ENCODE measurements at places on chromosomes 7 and 10.

- no peak overlapping the region for H3K4me3 ChIP-seq
- H3K4me1 ChIP-seq = no peaks in the 10 kb centered on the region
- no peak overlapping the region for H3K27ac ChIP-seq
- no peaks in the 10 kb centered on the region for H3K27me3 ChIP-seq
These were observed 90.1 kb downstream of the GRM3 start for GRCh38 chr7:86733783-86734182.

GRCh38 chr10:69855346-69856111 lies 53.8 kb downstream of the COL13A1 start:
- DNase-seq = no peak
- H3K27me3 ChIP-seq = no peaks in the 10 kb centered on the region
- no peak overlapping the region for H3K27ac ChIP-seq
- no peak overlapping the region for H3K4me3 ChIP-seq

- no peaks in the 10 kb centered on the region for H3K4me1 ChIP-seq
- H3K27ac ChIP-seq = no peak overlapping the region
- no peaks in the 10 kb centered on the region for H3K27me3 ChIP-seq
- H3K36me3 ChIP-seq = no peaks in the 10 kb centered on the region
These were observed 8.2 kb downstream of the MYO1G start for GRCh38 chr7:44970523-44971051.

DNA sequence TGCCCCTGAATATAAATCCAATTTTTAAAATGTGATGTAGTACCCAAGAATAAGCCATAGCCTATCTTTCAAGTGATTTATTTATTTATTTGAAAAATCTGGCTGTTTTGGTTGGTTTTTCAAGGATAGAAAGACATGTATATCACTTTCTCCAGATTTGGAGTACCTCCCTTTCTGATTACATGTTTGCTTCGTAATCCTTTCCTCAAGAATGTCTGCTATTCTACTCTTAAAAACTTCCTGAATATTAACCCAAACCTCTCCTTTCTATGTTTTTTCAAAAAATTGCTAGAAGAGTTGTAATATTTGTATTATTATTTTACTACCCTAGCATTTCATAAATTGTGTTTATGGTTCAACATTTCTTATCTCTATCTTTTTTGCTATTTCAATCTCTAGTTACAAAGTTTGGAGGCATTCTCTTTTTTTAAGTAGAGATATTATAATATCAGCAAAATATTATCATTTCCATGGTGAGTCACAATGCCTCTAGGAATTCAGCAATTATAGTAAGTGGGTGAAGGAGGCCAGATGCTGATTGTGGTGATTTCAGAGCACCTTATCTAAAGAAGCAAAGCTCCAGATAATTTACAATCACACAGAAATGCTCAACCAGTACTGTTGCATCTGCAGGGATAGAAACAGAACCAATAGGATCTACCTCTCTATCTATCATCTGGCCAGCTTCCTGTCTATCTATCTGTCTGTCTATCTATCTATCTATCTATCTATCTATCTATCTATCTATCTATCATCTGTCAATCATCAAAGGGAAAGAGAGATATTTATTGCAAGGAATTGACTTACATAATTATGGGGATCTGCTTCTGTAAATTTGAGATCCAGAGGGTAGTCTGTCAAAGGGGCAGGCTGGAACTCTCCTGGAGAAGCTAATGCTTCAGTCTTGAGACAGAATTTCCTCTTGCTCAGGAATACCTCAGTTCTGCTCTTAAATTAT lies 412.5 kb upstream of the SEMA3C start:
- no peaks in the 10 kb centered on the region for H3K27me3 ChIP-seq
- no peak for DNase-seq
- H3K27ac ChIP-seq = peak overlapping the region; percentile 17

DNA sequence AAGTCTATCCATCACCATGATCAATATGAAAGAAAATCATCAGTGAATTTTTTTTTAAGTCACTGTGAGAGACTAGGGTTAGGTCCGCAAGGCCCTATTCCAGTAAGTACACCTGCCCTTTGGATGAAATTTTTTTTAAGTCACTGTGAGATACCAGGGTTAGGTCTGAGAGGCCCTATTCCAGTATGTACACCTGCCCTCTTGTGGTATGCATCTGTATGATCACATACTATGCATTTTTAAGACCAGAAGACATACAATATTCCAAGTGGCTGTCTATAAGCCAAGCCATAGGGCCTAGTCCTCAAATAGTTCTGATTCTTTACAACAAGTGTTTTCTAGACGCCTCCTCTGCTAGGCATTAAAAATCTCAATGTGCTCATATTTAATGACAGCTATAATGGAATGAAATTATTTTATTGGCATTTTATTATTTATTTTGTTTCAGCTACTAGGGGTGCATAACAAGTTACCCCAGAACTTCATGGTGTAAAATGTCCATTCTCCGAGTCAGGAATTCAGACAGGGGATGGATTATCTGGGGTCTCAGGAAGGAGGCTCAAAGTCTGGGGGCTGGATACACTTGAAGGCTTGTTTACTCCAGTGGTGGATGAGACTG lies 53.1 kb downstream of the TEX36 start:
- no peak for DNase-seq
- no peaks in the 10 kb centered on the region for H3K27me3 ChIP-seq
- no peak overlapping the region for H3K27ac ChIP-seq
- no peak overlapping the region for H3K4me3 ChIP-seq

DNA sequence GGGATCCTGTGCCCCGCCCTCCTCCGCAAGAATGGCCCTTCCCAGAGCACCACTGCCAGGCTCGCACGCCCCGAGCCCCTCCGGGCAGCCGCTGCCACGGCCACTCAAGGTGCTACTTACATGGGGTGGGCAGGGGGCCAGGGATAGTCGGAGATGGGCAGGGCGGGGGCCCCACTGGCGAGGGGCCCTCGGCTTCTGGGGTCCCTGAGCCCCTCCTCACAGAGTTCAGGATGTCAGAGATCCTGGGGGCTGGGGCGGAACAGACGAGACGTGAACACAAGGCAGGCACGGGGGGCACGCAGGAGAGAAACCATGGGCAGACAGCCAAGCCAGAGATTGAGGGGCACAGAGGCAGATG lies 25.6 kb downstream of the YKT6 start:
- H3K27me3 ChIP-seq = peaks cover 5% of the 10 kb centered on the region
- H3K36me3 ChIP-seq = no peaks in the 10 kb centered on the region
- DNase-seq = no peak

- no peak overlapping the region for H3K27ac ChIP-seq
- no peaks in the 10 kb centered on the region for H3K4me1 ChIP-seq
- peaks cover 6% of the 10 kb centered on the region for H3K36me3 ChIP-seq
- H3K27me3 ChIP-seq = no peaks in the 10 kb centered on the region
- H3K4me3 ChIP-seq = no peak overlapping the region
- DNase-seq = no peak
These were observed 13.0 kb upstream of the STK31 start for GRCh38 chr7:23696916-23697441.

DNA sequence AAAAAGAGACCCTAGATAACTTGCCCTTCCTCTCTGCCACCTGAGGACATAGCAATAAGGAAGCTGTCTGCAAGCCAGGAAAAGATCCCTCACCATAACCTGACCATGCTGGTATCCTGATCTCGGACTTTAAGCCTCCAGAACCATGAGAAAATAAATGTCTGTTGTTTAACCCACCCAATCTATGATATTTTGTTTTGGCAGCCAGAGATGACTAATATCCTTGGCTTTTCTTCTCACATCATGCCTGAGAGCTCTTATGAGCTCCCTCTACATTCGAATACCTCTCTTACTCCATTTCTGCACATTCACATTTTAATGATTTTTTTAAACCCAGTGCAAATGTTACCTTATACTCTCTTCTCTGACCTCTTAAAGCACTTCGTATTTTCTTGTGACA lies 214.0 kb upstream of the CHRM2 start:
- no peak overlapping the region for H3K27ac ChIP-seq
- no peaks in the 10 kb centered on the region for H3K4me1 ChIP-seq
- no peaks in the 10 kb centered on the region for H3K36me3 ChIP-seq
- H3K4me3 ChIP-seq = no peak overlapping the region
- DNase-seq = no peak

DNA sequence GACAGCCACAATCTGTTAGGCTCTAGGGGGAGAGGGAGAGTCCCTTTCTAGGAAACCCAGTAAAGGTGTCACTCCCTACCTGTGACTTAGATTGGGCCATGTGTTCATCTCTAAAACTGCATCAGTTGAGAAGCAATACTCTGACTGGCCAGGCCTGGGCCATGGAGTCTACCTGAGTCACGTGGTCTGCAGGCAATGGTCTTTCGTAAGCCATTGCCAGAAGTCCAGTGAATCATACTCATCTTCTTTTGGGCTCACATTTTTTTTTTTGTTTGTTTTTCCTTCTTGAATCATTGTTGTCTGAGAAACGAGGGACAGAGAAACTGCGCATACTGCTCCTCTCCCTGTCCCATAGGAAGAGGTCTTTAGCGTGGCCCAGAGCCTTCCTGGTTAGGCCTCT lies 215.6 kb downstream of the CCSER2 start:
- no peak for DNase-seq
- H3K36me3 ChIP-seq = no peaks in the 10 kb centered on the region
- H3K27me3 ChIP-seq = no peaks in the 10 kb centered on the region
- H3K27ac ChIP-seq = no peak overlapping the region

- DNase-seq = no peak
- H3K36me3 ChIP-seq = no peaks in the 10 kb centered on the region
- H3K27me3 ChIP-seq = no peaks in the 10 kb centered on the region
- no peaks in the 10 kb centered on the region for H3K4me1 ChIP-seq
These were observed 174.3 kb downstream of the ADARB2 start for GRCh38 chr10:1563028-1563427.

- no peaks in the 10 kb centered on the region for H3K36me3 ChIP-seq
- no peaks in the 10 kb centered on the region for H3K27me3 ChIP-seq
- H3K27ac ChIP-seq = peak overlapping the region; percentile 78
- peak overlapping the region; percentile 53 for H3K4me3 ChIP-seq
- H3K4me1 ChIP-seq = peaks cover 40% of the 10 kb centered on the region
These were observed 1.1 kb upstream of the EGR2 start for GRCh38 chr10:62817121-62817765.

- no peaks in the 10 kb centered on the region for H3K27me3 ChIP-seq
- no peaks in the 10 kb centered on the region for H3K4me1 ChIP-seq
- H3K27ac ChIP-seq = no peak overlapping the region
- H3K36me3 ChIP-seq = no peaks in the 10 kb centered on the region
- no peak for DNase-seq
These were observed 387.5 kb downstream of the CCSER2 start for GRCh38 chr10:84715911-84716310.

DNA sequence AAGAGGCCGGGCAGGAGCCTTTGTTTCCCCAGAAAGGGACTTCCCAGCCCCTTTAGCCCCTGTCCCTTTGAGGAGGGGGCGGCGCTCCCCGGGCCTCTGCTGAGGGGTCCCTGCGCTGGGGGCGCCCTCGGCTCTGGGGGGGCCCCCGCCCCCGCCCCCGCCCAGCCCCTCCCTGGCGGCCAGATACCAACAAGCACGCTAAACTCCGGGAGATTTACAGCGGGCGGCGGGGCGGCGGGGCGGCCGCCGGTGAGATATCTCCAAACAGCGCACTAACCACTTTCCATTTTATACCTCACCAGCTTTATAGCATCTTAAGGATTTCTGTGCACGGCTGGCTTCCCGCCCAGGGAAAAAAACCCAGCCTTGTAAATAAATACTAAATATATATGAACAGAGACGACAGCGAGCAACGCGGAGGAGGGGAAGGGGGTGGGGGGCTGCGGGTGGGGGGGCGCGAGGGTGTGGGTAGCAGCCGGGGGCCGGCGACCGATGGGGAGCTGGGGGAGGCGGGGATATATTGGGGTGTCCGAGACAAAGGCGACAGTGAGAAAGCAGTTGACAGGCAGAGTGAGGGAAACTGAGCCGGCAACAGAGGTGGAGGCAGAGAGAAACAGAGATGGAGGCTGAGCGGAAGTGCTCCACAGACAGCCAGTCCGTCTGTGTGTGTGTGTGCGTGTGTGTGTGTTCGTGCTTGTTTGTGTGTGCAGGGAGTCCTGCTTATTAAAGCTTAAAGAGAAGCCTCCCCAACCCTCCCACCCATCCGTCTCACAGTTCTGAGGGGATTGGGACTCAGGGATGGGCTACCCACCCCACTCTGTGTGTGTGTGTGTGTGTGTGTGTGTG lies 85.8 kb downstream of the HIF1AN start:
- peaks cover 10% of the 10 kb centered on the region for H3K27me3 ChIP-seq
- no peaks in the 10 kb centered on the region for H3K4me1 ChIP-seq
- H3K27ac ChIP-seq = no peak overlapping the region
- no peak for DNase-seq
- H3K4me3 ChIP-seq = no peak overlapping the region

DNA sequence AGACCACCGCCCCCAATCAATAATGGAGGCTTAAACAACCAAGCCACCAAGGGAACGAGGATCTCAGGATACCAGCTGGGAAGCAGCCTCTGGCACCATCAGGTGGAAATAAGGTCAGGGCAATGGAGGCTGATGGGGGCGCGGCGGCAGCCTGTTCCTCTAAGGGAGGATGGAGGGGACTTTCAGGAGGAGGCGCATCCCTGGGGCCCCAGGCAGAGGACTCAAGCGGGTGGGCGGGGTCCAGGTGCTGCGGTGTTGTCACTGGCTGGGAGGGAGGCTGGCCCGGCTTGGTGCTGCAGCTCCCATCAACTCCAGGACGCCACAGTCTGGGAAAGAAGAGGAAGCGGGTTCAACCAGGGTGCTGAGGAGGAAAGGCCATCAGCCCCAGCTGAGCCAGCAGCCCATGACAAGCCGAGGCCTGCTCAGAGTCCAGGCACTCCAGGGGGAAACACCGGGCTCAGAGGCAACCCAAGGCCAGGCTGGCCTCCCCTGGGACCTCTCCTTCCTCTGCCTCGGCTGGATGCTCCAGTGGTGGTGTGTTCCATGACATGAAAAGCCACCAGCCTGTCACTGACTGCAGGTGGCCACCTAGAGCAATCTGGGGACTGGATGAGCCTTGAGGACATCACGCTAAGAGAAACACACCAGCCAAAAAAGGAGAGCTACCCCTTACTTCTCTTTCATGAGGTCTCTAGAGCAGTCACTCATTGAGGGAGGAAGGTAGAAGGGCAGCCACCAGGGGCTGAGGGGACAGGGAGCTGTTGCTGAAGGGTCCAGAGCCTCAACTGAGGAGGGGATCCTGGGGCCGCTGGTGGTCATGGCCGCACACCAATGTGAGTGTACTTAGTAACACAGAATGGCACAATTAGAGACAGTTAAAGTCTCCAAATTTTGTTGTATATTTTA lies 4.6 kb downstream of the GIGYF1 start:
- H3K27ac ChIP-seq = no peak overlapping the region
- H3K27me3 ChIP-seq = no peaks in the 10 kb centered on the region
- peaks cover 62% of the 10 kb centered on the region for H3K4me1 ChIP-seq
- H3K4me3 ChIP-seq = no peak overlapping the region
- no peak for DNase-seq

- no peak for DNase-seq
- H3K27me3 ChIP-seq = no peaks in the 10 kb centered on the region
- H3K4me1 ChIP-seq = peaks cover 5% of the 10 kb centered on the region
- peak overlapping the region; percentile 53 for H3K27ac ChIP-seq
- no peak overlapping the region for H3K4me3 ChIP-seq
- H3K36me3 ChIP-seq = no peaks in the 10 kb centered on the region
These were observed 69.3 kb upstream of the PARD3 start for GRCh38 chr10:34884272-34884952.

Measured in vagina (tissue), 2 donors.